ENCODE measurements at places on chromosomes 5 and 9.

DNA sequence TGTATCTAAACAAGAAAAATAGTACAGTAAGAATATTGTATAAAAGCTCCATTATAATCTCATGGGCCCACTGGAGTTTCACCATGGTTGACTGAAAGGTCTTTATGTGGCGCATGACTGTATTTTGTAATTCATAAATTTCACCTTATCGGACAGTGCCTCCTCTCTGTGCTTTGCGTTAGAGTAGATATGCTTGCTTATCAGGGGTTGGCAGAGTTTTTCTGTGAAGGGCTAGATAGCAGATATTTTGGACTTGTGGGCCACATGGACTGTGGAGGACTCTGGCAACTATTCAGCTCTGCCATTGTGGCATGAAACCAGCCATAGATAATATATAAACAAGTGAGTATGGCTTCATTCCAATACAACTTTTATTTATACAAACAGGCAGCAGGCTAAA, 23.2 kb downstream of the GAPVD1 start:
- no peak for DNase-seq

DNA sequence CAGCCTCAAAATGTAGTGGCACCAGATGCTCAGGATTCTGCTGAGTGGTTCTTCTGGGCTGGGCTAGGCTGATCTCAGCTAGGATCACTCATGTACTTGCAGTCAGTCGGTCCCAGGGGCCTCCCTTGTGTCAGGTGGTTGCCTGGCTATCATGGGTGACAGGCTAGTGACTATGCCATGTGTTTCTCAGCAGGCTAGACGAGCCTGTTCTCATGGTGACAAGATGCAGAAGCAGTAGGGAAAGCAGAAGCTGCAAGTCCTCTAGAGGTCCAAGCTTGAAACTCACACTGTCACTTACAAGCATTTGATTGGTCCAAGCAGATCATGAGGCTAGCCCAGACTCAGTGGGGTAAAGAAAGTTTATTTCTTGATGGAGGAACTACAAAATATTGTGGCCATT, 15.2 kb upstream of the KCNMB1 start:
- DNase-seq: no peak

DNA sequence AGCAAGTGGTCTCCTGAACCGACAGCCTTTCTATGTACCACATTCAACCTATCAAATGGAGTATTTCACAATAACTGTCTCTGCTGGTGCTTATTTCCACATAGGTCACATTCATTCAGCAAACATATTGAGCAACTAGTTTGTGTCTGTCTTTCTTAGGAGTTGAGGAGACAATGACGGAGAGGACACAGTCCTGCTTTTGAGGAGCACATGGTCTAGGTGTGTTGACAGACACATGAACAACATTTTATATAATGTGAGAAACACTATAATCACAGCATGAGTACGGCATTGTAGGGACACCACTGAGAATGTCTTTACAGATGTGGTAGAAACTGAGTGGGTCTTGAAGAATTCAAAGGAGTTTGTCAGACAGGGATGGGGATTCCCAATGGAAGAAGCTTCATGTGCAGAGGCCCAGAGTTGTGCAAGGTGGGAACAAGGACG, 28.5 kb downstream of the NFIL3 start:
- no peak for DNase-seq

DNA sequence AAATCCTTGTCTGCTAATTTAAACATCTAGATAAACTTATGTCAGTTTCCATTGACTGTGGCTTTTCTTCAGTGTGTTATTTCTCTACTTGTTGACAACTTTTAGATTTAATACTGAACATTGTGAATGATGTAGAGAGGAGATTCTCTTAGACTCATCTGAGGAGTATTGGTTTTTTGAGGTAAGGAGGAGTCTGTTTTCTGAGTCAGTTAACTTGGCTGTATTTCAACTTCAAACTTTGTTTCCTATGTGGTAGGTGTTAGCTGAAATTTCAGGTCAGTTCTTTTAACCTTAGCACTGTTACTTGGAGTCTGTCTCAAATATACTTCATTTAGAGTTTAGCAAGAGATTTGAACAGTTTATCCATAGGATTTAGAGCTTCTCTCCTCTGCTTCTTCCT, 67.9 kb downstream of the XRCC4 start:
- DNase-seq: no peak

GRCh38 chr9:92963831-92964606, 16.7 kb downstream of the FGD3 start:
- DNase-seq: no peak

- DNase-seq: no peak
Measured at GRCh38 chr9:5445886-5446285, 4.5 kb upstream of the CD274 start.

DNA sequence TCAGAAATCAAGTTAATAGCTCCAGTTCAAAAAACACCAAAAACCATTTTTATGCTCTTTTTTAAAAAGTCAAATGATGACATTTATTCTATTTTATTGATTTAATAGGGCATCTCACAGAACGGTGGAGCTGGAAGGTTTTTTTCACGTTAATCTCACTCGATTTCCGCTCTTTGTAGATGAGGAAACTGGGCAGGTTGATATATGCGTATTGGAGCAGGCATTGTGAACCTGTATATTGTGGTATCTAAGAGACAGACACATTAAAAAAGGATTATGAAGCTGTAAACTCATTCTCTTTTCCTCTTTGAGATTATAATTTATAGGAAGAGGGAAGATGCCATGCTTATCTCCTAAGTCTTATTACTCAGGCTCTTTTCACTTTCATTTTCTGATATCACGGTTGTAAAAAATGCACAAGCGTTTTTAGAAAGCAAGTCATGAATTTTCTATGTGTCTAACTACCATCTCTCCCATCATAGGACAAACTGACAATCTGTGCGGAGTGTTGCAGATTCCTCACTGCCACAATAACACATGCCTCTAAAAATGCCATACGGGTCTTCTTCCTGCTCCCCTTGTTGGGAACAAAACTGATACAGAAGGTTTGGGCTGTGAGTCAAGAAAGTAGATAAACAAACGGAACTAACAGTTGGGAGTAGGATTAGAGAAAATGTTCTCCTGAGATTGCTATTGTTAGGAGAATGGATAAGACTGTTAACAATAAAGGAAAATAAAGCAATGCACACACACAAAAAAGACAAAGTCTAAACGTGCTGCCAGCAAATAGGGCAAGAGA, 1997.7 kb downstream of the MAT2B start:
- DNase-seq: no peak

Measured in uterus (tissue), 4 donors.